ENCODE measurements at places on chromosomes 11 and 22. TPM values are rescaled to one million over a fixed set of nuclear protein-coding genes. Genes with fewer than 3 reads are reported as not detected.

MFRP gene
- not detected for total RNA-seq

CLDN5 gene
- total RNA-seq: 29.9 TPM

SLC37A2 gene
- total RNA-seq: 4.2 TPM

MRGPRX4 gene
- total RNA-seq: not detected

NCAPD3 gene
- 12.3 TPM for total RNA-seq

PDHX gene
- total RNA-seq: 140 TPM

DNA sequence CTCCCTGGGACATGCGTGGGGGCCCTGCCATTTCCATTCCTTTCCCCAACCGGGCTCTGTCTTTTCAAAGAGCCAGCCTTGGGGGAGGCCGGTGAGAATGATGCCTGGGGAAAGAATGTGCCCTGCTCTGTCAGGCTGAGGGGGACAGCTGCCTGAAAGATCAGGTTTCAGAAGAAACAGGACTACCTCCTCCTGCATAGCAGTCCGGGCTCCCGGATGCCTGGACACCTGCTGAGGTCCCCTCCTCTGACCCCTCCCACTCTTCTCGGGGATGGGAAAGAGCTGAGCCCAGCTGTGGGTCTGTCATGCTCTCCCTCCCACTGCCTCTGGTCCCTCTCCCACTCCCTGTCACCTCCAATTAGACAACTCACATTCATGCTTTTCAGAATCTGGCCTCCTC, 41.8 kb upstream of the CDON start:
- DNase-seq: no peak

- DNase-seq: no peak
Measured at GRCh38 chr11:13261591-13262061, 16.0 kb upstream of the BMAL1 start.

DNA sequence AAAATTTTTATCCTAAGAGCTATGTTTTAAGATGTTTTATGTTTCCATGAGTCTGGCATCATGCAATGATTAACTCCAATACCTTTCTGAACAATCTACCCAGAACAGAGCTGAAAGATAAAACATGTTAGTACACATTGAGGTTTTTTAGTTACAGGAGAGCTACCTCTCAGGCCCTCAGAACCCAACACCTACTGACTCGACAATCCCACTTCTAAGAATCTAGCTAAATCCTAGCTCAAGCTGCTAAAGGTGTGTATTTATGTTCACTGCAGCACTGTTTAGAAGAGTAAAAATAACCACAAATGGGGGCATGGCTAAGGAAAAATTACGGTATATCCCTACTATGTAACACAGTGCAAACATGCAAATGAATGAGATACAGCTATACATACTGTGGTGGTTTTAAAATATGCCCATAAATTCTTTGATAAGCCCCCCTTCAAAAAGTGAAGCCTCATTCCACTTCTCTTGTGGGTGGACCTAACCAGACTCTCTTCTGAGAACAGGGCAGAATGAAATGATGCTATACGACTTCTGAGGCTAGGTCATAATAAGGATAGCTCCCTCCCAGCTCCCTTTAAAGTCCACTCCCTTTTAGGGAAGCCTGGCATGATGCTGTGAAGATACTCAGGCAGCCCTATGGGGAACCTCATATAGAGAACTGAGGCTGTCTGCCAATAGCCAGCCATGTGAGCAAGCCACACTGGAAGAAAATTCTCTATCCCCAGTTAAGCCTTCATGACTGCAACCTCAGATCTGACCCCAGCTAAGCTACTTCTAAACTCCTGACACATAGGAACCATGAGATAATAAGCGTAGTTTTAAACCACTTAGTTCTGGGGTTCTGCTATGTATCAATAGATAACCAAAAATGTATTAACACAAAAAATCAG, 29.5 kb downstream of the TMEM123 start:
- no peak for DNase-seq

- no peak for DNase-seq
Measured at GRCh38 chr22:24502034-24502433, 6.9 kb downstream of the UPB1 start.

- DNase-seq: no peak
Measured at GRCh38 chr11:14132312-14132711, 169.8 kb downstream of the SPON1 start.

DNA sequence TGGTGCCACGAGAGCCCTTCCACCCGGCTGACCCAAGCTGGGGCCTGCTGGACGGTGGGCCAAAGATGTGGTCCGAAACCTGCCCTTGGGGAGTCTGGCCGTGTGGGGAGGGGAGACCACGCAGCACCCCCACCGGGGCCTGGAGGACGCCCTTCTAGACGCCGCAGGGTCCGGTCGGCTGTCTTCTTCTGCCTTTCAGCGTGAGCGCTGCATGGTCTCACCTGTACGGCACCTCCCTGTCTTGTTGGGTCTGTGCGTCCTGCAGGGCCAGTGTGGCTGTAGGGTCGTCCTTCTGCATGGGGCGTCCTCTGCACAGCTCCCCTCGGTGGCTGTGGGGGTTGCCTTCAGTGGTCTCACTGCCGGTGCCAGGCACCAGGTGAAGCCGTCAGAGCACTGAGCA, 2.8 kb downstream of the BRSK2 start:
- no peak for DNase-seq

DNA sequence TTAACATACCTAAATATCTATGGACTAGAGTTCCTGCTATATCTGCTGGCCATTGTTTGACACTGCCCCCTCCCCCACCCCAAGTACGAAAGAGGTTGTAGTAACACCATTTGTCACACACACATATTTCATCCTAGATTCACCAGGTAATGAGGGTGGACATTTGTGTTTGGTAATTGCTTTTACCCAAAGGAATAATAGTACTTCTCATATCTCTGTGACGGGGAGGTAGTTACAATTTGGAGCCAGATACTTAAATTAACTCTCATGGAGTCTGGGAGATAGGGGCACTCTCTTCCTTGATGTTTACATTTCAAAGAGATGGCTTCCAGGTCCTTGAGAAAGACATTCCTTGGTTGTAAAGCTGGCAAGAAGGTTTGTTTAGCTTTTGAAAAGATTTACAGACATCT, 38.7 kb downstream of the REXO2 start:
- no peak for DNase-seq

DNA sequence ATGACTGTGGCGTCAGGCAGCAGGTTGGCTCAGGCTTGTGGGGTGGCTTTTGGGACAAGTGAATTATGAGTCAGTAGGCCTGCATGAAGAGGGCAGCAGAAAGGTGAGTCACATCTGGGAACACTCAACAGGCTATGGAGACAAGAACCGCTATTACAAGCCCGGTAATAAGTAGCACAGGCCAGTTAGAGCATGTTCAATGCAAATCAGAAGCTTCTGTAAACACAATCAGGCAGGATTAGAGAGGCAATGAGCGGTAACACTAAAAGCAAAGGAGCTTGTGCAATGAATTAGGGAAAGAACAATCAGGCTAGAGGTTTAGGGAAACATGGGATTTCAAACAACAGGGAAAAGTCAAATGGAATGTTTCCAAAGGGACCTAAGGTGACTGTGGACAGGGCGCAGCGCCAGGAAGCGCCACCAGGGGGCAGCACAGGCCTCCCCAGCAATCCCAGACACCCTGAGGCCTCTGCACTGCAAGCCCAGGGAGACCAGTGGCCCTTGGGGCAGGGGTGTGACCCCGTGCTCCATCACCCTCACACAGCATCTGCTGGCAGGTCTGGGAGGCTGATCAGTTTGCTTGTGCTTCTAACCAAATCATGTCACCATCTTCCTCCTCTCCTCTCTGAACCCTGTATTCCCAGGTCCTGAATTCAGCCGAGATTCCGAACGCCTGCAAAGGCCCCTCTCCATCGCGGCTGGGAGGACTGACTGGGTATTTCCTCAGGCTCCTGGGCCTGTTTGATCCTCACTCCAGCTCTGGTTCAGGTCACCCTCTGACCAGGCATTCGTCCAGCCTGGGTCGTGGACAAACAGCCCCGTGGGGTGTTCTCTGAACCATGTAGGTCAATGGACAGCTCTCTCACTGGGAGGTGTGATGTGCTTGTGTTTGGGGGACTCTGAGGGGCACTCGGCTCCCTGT, 50.0 kb downstream of the C11orf58 start:
- DNase-seq: peak; percentile 89

GRCh38 chr11:57432714-57433163, 5.8 kb upstream of the SLC43A3 start:
- DNase-seq: no peak

- DNase-seq: no peak
Measured at GRCh38 chr11:34318111-34319037, 39.4 kb downstream of the ABTB2 start.

DNA sequence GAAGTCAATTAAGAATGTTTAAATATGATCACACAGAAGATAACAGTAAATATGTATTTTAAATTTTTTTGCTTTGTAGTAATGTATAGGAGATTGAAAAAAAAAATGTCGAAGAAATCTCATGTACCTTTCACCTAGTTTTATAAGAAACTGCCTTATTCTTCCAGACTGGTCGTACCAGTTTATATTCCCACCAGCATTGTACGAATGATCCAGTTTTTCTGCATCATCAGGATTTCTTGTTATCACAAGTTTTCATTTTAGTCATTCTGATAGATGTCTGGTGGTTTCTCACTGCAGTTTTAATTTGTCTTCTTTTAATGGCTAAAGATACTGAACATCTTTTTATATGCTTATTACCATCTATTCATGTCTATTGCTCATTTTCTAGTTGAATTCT, 101.8 kb upstream of the CTSC start:
- DNase-seq: no peak

DNA sequence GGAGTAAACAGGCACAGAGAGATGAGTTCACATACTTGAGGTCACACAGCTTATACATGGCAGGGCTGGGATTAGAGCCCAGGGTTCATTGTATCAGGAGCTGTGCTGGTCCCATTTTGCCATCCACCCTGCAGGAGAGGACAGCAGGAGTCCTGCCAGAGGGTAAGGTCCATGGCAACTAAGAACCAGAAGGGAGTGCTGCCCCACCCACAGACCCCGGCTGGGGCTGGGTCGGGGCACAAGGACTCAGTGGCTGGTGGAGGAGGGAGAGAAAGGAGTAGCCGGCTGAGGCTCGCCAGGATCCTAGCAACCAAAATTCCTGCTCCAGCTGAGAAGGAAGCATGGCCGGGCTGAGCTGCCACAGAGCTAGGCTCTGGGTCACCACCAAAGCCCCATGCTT, 25.9 kb upstream of the TP53I11 start:
- DNase-seq: no peak

DNA sequence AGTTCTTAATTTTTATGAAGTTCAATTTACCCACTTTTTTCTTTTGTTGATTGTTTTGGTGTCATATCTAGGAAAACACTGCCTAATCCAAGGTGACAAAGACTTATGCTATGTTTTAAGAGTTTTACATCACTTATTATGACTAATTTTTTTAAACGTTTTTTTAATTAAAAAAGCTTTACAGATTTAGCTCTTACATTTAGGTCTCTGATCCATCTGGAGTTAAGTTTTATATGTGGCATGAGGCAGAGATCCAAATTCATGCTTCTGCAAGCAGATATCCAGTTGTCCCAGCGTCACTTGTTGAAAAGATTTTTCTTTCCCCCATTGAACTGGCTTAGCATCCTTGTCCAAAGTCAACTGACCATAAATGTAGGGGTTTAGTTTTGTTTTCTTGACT, 72.6 kb downstream of the PACSIN2 start:
- no peak for DNase-seq

DNA sequence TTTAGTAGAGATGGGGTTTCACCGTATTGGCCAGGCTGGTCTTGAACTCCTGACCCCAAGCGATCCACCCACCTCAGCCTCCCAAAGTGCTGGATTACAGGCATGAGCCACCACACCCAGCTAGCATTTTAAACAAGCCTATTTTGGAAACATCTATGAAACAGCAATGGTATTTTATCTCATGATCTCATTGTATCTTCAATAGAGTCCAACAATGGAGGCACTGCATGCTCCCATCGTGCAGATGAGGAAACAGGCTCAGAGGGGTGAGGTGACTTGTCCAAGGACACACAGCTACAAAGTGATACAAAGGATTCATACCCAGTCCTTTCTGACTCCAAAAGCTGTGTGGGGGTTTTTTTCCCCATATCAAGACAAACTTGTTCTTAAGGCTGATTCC, 39.0 kb upstream of the RTL6 start:
- DNase-seq: no peak

DNA sequence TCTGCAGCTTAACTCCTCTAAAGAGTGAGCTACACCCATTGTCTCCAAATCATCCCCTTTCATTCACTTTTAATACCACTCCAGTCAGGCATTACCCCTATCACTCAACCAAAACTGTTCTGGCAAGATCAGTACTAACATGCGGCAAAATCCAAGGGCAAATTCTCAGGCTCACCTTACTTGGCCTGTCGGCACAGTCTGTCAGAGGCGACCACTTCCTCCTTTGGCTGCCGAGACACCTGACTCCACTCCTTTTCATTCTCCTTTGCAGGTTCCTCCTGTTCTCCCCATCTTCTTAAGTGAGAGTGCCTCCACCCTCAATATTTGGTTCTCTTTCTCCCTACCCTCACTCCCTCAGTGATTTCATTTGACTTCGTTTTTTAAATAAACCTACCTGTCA, 4.2 kb downstream of the C11orf91 start:
- DNase-seq: no peak

DNA sequence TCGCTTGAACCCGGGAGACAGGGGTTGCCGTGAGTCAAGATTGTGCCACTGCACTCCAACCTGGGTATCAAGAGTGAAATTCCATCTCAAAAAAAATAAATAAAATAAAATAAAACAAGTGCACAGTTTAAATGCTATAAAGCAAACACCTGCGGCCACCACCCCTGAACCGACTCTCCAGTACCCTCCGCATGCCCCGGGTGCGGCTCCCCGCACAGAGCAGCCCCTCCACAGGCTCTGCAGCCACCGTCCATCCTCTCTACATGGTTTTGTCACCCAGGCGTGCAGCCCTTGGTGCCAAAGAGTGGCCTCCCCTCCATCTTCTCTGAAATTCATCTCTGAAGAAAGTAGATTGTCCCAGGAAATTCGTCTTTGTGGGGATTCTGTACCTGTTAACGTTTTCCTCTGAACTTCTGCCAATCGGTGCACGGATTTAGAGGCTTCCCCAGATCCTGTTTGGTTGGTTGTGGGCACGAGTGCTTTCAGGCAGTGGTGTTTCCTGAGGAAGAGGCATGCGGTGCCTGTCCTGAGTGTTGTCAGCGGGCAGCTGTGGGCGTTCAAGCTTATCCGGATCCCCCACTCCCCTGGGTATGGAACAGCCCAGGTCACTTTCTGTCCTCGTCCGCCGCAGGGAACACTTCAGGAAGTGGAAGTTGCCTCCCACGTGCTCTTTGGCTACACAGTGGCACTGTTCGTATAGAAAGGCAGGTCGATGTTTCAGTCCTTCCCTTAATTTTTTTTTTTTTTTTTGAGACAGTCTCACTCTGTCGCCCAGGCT, 4.1 kb downstream of the MIOX start:
- DNase-seq: no peak

Measured in Right ventricle myocardium inferior (tissue), 1 donor.